NCI-H1092 (cell line): ENCODE measurements at places on chromosomes 2 and 18.

DNA sequence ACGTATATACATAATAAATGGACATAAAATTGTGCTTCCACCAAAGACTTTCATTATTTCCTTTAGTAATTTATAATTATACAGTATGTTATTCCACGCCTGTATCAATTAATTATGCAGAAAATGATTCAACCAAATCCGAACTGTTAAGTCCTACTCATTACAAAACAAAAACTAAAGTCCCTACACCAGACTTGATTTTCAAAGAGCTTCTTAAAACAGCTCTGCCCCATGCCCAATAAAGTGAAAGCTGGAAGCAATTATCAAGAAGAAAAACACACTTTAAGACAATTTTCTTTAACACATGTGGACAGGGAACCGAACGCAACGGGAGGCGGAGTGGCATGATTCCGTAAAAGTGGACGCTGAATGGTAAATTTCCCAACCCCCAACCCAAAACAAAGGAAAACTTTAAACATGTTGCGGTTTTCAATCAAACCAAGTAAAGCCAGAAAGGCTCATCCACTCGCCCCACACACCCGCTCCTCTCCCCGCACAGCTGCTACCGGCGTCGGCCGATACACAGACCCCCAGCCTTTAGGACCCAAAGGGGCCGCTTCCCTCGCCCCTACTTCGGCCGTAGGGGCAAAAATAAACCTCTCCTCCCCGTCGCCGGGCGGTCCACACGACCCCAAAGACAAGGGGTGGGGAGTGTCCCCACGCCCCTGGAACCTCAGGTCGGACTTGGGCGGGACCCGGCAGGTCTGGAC lies 705 bp downstream of the YES1 start:
- no peak for DNase-seq

- no peak for DNase-seq
These were observed 60.3 kb downstream of the SH3BP4 start for GRCh38 chr2:235011929-235012631.

GRCh38 chr18:55988537-55988936 lies 400.5 kb upstream of the TCF4 start:
- no peak for DNase-seq

DNA sequence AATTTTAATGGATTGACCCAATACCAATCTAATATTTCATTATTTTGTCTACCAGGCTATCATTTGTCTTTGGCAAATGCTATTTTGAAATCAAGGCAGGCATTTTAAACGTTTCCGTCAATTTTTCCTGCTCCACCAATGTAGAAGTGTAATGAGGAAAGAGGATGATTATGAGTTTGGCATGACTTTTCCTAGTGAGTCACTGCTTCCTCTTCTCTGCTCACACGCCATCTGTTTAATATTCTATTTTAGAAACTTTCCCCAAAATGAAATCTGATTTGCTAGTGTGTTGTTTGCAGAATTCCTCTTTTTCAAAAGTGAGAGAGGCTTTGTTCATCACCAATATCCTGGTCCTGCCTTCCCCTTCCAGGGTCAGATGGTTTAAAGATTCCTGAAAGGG lies 42.5 kb upstream of the PID1 start:
- DNase-seq = no peak

DNA sequence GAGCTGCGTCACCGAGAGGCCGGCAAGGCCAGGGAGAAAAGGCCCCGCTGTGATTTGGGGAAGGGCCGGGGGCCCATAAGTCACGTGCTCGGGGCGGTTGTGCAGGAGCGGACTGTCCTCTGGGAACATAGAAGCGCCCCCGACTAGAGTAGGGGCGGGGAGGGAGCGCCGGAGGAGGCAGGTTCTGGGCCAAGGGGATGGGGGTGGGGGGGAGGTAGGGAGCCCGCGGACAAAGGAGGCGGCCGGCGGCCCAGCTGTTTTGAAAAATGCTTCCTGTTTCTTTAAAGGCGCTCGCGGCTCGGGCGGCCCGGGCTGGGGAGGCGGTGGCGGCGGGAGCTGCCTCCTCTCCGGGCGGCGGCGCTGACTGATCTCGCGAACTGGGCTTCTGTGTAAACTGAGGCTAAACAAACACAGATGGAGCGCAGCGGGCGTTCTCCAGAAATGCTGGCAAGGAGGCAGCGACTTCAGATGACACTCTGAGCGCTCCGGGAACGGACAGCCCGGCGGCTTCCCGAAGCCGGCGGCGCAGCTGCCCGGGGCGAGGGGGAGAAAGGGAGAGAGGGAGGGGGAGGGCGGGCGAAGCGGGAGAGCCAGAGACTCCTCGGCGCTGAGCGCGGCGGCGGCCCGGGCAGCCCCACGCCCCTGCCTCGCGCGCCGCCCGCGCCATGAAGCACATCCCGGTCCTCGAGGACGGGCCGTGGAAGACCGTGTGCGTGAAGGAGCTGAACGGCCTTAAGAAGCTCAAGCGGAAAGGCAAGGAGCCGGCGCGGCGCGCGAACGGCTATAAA lies at the start of gene ATOH8:
Gene ATOH8 (plus strand): TSS at position 467 of the 788 bp plus-strand sequence. CDS start 199 bp downstream, at position 666.
- DNase-seq = peak; percentile 46

DNA sequence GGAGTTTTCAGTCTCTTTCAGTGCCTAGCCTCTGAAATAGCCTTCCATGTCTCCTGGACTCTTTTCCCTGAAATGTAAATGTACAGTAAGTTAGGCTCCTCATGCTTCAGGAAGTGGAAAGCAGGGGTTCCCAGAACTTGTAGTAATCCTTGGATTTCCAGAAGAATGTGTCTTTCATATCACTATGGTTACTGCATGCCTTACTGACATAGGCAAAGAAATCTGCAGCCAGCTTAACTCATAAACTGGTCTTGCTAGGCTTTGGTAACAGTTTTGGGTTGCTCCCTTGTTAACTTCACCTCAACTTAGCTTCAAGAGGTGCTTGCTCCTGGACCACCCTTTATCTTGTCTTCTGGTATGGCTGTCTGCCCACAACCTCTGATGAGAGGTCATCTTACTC lies 686.8 kb upstream of the DDX18 start:
- DNase-seq = no peak

DNA sequence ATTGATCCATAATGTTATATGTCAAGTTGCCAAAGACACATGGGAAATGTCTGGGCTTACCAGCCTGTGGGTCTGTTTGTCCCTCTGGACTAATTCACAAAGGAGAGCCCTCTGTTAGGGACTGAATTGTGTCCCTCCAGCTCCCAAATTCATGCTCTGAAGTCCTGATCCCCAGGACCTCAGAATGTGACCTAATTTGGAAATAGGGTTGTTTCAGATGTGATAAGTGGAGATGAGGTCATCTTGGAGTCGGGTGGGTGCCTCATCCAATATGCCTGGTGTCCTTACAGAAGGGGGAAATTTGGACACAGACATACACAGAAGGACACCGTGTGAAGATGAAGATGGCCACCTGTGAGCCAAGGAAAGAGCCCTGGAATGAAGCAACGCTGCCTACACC lies 41.4 kb upstream of the ROCK2 start:
- no peak for DNase-seq

- no peak for DNase-seq
These were observed 23.7 kb downstream of the EFEMP1 start for GRCh38 chr2:55899881-55900280.

- no peak for DNase-seq
These were observed 252.1 kb upstream of the NT5C1B start for GRCh38 chr2:18841248-18842150.
